T-helper 2 cell (primary cell): ENCODE measurements at places on chromosomes 1 and 21.
A peak's percentile ranks its signal among the peaks of the same experiment; 100 is the strongest.

DNA sequence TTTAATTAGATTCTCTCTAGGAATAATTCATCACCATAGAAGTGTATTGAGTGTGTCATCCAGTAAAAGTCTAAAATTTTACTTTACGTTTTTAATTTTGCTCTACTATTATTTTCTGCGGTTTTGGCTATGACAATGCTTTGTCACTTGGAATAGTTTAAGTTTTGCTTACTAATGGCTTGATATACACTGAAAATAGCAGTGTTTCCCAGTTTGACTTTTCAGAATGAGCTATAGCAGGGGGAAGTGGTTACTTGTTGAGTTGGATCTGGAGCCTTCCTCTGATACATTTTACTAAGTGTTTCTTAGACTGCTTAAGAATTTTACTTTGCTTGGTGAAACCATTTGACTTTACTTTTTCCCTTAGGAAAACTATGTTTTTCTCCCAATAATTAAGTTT lies 5.0 kb downstream of the DNAJC16 start:
- DNase-seq: no peak

GRCh38 chr1:28862571-28863403 lies 50.8 kb downstream of the OPRD1 start:
- DNase-seq: no peak

- DNase-seq: no peak
Observed at GRCh38 chr1:199667089-199667488, 360.4 kb upstream of the NR5A2 start.

DNA sequence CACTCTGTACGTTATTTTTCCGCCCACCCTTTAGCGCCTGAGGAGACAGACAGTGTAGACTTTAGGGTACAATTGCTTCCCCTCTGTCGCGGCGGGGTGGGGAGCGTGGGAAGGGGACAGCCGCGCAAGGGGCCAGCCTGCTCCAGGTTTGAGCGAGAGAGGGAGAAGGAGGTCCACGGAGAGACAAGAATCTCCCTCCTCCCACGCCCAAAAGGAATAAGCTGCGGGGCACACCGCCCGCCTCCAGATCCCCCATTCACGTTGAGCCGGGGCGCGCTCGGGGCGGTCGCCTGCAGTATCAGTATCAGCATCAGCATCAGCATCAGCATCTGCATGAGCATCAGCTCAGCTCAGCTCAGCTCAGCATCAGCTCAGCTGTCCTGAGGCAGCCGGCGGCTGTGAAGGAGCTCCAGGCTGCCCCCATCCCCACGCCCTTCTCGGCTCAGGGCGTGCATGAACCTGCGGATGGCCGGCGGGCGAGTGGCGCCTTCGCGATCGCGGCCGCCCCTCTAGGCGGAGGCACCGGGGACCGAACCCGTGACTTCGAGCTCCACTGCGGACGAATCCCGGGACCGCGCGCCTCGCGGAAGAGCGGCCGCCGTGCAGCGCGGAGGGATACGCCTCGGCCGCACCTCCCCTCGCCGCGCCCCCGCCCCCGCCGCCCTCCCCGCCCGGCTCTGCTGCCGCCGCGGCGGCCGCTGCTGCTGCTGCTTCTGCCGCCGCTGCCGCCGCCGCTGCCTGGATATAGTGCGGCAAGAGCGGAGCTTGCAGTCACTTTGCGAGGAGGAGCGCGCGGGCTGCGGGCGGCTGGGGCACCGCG lies at the start of gene NCAM2:
NCAM2 (plus strand) TSS at position 774 of the 820 bp plus-strand sequence.
- DNase-seq: peak; percentile 89

DNA sequence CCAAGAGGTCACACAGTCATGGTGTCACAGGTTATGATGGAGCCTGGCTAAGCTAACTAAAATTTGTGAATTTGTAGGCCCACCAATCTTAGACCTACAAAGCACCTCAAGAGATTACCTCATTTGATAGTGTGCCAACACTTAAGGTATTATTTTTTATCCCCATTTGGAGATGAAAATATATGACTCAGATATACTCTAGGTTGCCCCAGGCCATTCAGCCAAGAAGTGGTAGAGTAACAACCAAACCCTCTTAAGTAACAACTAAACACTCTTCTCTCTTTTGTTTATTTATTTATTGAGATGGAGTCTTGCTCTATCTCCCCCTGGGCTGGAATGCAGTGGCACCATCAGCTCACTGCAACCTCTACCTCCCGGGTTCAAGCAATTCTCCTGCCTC lies 14.3 kb downstream of the NPL start:
- DNase-seq: no peak

DNA sequence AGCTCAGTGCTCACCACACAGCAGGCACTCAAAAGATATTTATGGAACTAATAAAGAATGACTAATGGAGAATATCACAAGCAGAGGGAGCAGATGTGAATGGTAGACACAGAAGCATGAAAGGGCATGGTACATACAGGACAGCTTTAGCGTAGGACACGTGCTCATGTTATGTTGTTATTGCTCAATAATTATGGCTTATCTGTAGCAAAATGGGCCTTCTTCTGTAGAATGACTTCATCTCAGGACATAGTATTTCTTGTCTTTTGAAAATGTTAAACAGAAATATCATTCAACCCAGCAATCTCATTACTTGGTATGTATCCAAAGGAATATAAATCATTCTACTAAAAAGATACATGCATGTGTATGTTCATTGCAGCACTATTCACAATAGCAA lies 58.9 kb upstream of the EXO1 start:
- no peak for DNase-seq

- no peak for DNase-seq
Observed at GRCh38 chr1:59364037-59364436, 67.1 kb downstream of the FGGY start.

DNA sequence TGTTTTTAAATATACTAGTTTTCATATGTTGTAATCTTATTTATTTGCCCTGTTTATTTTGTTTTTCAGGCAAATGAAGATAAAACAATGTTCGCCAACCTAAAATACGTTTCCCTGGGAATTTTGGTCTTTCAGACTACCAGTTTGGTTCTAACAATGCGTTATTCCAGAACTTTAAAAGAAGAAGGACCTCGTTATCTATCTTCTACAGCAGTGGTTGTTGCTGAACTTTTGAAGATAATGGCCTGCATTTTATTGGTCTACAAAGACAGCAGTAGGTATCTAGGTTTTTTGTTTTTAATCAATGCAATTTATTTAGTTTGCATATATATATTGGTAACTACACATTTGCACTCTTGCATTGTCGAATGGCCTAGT lies 23.7 kb downstream of the SLC35A3 start:
- DNase-seq: no peak

DNA sequence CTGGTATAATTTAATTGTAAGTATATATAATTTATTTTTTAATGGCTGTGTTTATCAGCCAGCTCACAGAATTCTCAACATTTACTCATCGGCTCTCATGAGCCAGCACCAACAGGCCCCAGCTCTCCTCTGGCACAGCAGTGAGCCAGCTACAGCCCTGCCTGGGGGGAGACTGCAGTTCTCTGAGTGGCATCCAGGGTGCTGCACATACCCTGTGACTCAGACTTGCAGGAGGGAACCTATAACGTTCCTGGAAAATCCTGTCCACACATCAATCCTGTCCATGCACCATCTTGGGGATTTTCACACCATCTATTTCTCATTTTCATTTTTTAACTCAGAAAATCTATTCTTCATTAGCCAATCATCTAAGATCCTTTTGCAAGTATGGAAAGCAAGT lies 36.5 kb downstream of the FHAD1 start:
- DNase-seq: no peak

DNA sequence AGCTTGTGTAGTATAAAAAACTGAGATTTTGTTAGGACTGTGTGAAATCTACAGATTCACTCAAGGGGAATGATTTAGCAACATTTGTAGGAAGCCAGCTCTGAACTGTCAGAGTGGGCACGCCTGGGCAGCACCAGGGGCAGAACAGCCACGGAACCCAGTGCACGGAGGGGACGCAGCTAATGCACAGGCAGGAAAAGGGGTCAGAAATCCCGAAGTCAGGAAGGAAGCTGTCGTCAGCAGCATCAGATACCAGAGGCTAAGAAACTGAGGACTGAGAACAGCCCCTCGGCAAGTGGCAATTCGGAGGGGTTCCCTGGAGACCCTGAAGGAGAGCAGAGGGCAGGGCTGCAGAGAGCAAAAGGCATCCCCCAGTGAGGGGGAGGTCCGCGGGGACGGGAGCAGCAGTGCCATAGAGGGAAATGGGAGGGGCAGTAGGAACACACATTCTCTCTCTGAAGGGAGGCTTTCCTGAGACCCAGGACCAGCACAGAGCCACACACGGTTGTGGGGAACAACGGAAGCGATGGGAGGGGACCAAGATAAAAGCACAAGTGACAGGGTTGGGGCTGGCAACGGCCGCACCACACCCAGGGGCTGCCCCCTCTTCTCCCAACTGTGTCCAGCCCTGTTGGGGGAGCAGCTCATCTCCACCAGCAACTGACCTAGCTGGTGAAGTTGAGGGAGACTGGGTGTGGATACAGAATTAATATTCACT lies 12.7 kb downstream of the UBE2J2 start:
- DNase-seq: no peak

GRCh38 chr1:219405531-219406331 lies 207.2 kb downstream of the ZC3H11B start:
- DNase-seq: no peak

GRCh38 chr1:17875171-17875881 lies 120.2 kb downstream of the ACTL8 start:
- no peak for DNase-seq

GRCh38 chr1:115165776-115166175 lies 76.5 kb upstream of the TSPAN2 start:
- DNase-seq: no peak

DNA sequence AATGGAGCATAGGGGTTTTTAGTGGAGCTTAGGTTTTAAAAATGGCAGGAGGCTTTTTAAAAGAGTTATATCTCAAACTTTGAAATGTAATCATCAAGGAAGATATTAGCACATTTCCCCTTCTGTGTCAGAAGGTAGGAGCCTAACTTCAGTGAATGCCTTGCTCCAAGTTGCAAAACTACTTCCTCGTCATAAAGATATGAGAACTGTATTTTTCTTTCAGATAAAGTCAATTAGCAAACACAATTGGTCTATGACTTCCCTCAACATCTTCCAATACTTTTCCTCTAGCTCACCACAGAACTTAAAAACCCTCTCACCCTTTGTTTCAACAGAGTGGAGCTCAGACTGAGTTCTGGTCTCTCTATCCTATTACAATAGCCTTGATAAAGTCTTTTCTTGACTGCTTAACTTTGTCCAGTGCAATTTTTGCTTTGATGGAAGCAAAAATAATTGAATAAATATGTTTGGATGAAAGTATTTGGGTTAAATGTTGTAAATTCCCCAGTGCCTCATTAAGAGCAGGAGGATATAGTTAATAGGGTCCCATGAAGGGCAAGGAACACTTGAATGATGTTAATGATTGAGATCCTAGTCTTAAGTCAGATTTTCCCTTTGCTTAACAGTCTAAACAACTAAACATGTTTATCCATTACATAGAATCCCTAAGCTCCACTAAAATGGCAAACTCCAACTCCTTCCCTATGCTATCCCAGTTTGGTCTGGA lies 58.9 kb downstream of the TNFSF18 start:
- DNase-seq: no peak
